ENCODE measurements at places on chromosomes 3 and 15.

DNA sequence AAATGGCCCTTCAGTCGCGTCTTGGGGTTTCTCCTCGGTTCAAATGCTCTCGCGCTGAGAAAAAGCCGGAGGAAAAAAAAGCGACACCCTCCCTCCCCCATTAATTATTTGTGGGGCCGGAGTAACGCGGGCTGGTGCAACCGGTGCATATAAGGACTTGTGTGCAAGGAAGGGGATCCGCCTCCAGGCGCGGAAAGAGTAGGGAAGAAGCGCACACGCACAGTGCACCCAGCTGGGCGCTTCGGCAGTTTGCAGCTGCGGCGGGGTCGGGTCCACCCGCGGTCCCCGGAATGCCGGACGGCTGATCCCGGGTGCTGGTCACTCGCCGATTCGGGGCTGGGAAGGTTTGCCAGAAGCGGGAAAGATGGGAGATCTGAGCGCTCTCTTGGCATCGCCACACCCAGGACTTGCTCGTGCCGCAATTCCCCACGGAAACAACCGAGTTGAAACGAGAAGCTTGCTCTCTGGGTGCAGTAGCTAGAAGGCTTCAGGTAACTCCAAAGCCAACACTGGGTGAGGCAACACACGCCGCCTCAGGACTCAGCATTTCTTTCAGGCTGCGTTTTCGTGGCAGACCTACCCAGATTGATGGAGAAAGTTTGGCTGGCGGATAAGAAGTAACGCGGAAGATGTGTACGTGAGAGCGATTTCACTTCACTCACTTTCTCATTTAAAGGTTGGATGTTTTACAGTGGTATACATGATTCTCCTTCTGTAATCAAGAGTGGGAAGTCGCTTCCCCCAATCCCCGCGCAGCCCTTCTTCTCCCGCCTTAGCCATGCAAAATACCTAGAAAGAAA lies 720 bp upstream of the TNIK start:
- peak; percentile 78 for DNase-seq

DNA sequence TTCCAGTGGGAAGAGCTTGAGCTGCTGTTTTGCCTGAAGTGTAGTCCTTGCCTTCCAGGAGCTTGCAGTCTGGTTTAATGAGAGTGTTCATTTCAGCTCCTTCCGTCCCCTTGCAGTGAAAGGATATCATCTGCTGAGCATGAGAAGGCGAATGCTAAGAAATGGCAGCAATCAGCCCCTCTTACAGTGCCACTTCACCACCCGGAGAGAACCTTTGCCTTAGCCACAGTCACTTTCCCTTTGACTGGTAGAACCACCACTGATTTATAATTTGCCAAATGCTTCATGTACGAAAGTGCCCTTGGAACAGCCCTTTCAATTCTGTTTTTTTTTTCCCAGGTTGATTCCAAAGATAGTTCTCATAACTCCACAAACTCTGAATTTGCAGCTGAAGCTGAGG lies 11.5 kb downstream of the TATDN2 start:
- no peak for DNase-seq

- DNase-seq = no peak
Measured at GRCh38 chr3:134614955-134615354, 35.9 kb downstream of the KY start.

DNA sequence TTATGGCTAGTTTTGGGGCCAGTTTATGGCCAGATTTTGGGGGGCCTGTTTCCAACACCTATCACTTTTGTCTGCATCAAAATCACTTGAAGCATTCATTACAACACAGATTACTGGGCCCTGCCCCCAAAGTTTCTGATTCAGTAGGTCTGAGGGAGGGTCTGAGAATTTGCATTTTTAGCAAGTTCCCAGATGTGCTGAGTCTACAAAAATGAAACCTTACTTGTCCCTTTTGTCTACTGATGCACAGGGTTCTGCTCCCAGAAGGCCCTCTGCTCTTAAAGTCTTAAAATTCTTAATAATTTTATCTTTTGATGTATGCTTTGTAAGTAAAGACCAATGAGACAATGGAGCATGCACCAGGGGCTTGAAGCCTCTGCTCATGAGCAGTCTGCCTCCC lies 146.0 kb downstream of the POLQ start:
- no peak for DNase-seq

GRCh38 chr3:81898336-81898735 lies 136.9 kb upstream of the GBE1 start:
- no peak for DNase-seq

DNA sequence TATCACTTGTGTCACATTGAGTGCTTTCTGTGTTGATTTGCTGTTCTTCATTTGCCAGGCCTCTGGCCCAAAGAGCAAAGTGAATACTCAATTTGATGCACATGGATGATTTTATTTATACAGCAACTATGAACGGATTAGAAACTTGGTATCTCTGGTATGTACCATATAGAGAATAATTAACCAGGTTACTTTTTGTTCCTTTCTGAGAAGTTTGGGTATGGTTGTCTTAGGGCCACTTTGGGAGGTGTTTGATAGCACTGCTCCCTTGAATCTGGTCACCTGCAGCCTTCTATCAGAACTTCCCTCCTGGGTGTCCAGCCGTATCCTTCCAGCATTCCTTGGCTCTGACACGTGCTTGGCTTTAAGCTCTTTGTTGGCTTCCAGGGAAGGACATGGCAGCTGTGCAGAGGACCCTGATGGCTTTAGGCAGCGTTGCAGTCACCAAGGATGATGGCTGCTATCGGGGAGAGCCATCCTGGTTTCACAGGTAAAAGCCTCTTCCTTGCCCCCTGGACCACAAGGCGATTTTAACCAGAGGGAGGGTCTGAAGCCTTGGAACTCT lies 12.7 kb downstream of the TAGLN3 start:
- no peak for DNase-seq

- DNase-seq = peak; percentile 10
Measured at GRCh38 chr3:159583662-159584061, 405.0 kb upstream of the IL12A start.

DNA sequence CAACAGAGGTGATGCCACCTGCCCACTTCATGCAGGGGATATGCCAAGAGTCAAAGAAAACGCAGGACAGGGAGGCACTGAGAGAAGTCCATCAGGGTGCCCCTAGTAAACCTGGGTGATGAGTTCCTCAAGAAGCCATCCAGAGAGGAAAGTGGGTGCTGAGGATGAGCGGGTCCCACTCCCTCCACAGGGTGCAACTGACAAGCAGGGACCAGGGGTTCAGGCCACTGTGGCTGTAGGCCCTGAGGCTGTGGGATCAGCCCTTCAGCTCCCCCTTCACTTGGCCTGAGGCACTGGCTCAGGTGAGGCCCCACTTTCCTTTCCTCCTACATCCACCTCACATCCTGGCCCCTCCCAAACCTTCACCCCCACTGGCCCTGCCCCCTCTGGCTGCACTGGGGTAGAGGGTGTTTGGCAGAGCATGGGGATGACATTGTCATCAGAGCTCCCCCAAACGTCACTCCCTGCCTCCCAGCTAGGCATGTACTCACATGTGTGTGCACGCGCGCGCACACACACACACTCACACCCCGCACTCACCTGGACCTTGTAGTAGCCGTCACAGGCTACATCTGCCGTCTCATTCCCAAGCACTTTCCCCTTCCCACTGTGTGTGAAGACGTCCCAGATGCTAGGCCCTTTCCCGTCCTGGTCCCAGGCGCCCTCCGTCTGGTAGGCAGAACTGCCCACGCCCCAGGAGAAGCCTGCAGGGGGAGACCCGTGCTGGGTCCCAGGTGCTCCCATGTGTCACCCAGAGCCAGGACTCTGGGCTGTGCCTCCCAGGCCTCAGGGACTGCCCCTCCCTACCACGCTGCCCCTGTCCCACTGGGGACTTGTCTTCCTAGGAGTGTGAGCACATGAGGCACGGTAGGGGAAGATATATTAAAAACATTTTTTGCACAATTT lies 1.4 kb downstream of the LCTL start:
- no peak for DNase-seq

DNA sequence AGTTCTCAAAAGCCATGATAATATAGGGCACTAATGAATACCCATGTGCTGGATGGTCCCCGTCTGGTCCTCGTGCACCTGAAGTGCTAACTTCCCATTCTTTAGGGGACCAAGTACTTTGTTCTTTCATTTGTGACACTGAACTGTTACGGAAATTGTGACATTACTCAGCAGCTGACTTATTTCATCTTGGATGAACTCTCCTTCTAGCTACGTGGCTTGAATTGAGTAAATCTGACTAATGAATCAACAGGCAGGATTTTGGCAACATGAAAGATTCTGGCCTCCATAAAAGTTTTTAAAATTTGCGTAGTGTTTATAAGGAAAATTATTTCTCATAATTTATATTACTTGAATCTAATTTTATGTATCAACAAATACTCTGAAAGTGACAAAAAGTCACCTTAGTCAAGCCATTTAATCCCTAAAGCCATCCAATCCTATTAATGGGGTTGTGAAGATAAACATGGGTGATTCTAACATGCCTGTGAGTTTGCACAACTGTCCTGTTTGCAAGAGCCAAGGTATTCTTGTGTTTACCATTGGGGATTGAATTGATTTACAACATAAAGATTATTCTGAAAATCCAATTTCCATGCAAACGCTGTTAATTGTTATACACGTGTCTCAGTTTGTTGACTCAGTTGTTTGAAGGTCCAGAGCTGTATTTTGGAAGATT lies 119.9 kb downstream of the AGBL1 start:
- no peak for DNase-seq

- DNase-seq = no peak
Measured at GRCh38 chr15:70271422-70272088, 173.8 kb upstream of the TLE3 start.

- no peak for DNase-seq
Measured at GRCh38 chr3:194078045-194078821, 57.7 kb upstream of the HES1 start.

DNA sequence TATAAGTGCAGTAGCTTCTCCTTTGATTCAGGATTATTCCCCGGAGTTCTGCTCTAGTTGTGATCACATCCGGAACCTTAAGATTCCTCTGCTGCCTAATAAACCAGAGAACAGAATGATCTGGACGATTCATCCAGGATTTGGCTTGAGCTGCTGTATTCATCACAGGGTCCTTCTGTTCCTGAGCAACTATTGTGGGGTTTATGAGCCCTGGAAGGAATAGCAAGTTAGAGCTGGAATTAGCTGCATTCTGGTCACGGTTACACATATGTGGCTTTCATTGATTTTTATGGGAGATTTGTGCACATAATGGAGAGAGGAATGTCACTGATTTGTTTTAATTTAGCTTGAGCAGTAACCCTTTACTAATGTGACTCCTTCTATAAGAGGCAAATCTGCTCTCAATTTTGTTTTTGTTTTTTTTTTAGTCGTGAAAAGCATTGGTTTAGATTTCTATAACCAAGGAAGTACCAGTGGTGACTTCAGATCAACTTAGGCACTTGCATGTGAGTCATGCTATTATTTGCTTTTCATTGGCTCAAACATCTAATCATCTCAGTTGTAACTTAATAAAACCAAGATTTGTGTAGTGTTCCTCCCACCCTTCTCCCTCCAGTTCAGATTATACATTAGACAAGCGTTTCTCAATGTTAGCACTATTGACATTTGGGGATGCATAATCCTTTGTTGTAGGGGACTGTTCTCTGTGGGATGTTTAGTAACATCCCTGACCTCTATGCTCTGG lies 148.5 kb downstream of the OTOL1 start:
- DNase-seq = no peak

- no peak for DNase-seq
Measured at GRCh38 chr3:45909542-45909941, 23.2 kb downstream of the CCR9 start.

- no peak for DNase-seq
Measured at GRCh38 chr3:179942553-179943075, 94.1 kb downstream of the PEX5L start.

DNA sequence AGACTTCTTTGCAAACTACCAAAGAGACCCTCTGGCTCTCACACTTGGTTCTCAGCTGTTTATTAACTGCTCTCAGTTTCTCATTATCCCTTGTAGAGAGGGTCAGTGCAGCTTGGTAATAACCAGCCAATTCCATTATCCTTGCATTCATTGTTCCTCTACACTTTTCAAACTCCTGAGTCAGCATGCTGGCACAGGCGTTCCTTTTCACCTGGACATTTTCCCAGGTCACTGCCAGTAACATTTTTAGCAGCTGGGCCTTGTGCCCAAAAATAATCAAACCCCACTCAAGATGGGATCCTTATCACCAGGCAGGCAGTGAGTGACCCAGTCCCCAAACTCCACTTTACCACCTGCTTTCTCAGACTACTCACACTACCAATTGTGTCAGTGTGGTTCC lies 4.8 kb upstream of the SUMF1 start:
- DNase-seq = no peak

DNA sequence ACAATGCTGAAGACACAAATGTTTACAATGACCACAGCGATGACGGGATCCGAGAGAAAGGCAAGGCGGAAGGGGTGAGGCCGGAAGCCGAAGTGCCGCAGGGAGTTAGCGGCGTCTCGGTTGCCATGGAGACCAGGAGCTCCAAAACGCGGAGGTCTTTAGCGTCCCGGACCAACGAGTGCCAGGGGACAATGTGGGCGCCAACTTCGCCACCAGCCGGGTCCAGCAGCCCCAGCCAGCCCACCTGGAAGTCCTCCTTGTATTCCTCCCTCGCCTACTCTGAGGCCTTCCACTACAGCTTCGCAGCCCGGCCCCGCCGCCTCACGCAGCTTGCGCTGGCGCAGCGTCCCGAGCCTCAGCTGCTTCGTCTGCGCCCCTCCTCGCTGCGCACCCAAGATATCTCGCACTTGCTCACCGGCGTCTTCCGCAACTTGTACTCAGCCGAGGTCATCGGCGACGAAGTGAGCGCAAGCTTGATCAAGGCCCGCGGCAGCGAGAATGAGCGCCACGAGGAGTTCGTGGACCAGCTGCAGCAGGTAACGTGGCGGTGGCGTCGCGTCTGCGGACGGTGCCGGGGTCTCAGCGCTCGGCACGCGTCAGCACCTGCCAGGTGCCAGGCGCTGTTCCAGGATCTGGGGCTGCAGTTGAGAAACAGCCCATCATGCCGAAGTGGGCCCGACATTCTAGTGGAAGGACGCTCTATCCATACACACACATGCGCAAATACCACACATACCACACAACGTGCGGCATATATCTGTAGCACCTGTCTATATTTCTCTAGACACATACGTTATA lies at the start of gene DLEC1:
Gene DLEC1, plus strand, starts transcription at position 108 of the 798 bp plus-strand sequence. Its CDS starts 18 bp downstream, at position 126.
- peak; percentile 69 for DNase-seq

DNA sequence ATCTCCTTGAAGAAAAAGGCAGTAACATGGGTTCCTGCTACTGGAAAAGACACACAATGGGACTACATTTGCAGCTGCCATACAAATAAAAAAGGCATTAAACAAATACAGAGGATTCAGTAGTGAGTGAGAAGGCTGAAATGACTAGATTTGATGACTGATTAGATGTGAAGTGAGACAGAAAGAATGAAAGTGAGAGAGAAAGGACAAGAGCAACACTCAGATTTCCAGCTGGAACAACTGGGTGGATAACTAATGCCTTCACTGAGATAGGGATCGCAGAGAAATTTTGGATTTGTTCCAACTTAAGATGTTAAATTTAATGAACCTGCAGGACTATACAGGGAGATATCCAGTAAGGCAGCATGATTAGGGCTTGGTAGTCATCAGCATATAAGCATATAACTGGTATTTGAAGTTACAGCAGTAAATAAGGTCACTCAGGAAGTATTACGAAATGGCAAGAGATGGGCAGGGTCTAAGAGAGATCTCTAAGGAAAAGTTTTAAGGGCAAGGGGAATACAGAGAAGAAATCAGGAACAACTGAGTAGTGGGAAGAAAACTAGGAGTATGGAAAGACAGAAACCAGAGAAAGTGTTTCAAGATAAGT lies 8.2 kb downstream of the OSBPL11 start:
- DNase-seq = no peak

- DNase-seq = no peak
Measured at GRCh38 chr15:83472151-83472550, 25.0 kb downstream of the SH3GL3 start.
